T-helper 1 cell (primary cell): ENCODE measurements at places on chromosomes 11 and 22.
A peak's percentile ranks its signal among the peaks of the same experiment; 100 is the strongest.

DNA sequence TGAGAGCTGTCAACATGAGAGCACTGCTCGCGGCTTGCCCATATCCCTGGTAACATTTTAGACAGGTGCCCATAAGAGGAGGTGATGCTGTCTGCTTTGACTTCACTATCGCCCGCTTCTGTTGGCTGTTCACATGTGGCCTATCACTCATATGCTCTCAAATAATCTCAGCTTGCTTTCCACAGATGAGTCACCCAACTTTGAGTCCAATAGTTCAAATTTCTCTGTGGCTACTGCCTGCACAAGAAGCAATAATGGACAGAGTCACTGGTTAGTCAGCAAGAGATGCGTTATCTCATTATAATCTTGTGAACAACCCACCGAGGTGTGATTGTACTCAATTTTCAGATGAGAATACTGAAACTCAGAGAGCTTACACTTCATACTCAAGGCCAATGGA, 1714.1 kb downstream of the LRRC4C start:
- no peak for DNase-seq

DNA sequence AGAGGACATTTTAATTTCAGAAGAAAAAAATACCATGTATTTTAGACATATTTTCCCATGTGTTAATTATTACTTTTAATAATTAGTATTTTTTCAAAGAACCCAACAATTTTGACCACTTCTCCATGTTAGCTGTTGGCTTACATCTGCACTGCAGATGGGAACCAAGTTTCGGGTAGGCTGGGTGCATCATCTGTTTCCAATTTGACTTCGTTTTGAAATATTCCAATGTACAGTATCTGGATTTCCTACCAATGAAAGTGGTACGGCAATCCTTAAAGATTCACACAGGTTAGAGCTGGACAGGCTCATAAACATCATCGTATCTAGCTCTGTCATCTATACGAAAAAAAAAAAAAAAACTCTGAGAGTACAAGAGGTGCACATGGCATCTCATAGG, 670.2 kb downstream of the OPCML start:
- no peak for DNase-seq

DNA sequence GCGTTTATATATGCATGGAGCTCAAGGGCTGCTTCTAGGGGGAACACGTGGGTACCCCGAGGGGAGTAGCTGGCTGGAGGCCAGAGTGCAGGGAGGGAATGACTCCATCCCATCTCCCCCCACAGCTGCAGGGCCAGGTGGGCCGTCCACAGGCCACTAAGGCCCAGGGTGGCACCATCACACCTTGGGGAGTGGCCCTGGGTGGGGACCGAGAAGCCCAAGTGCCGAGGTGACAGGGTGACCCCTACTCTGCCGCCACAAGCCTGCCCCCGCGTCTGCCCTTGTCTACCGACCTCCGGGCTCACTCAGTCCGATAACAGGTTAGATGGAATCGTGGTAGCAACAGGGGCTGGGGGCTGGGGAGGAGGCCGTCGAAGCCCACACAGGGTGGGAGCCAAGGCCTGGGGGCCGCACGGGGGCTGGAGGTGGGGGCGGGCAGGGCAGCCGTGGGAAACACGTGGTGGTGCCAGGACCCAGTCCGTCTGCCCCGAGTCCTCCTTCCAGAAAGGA, 125.7 kb downstream of the KCNQ1OT1 start:
- DNase-seq: no peak

GRCh38 chr11:88250566-88251242, 75.5 kb upstream of the RAB38 start:
- no peak for DNase-seq

DNA sequence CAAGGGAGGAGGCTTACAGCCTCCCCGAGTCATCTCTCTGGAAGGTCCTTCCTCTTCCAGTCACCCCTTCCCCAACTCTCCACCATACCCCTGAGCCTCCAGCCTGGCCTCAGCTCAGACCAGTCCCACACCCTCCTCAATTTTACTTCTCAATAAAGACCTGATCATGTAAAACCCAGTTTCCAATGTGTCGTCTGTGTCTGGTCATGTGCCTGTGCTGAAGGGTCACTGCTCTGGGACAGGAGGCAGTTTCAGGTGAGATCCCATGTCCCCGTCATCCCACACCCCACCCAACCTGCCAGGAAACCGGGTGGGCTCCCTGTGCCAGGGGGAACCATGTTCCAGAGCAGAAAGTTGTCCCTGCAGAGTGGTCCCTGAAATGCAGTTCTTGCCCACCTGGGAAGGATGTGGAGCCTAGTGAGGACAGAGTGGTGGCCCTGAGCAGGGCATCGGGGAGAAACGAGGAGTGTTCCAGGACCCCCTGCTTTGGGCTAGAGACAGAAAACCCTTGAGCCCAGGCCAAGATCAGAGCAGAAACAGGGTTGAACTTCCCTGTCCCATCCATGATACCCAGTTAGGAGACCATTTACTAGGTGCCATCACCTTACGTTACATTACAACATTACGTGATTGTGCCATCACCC, 19.4 kb downstream of the IGLL5 start:
- DNase-seq: no peak

- no peak for DNase-seq
These were observed 1.0 kb downstream of the PAX6 start for GRCh38 chr11:31809857-31810778.

GRCh38 chr22:24091551-24092420, 80.7 kb downstream of the CABIN1 start:
- no peak for DNase-seq

DNA sequence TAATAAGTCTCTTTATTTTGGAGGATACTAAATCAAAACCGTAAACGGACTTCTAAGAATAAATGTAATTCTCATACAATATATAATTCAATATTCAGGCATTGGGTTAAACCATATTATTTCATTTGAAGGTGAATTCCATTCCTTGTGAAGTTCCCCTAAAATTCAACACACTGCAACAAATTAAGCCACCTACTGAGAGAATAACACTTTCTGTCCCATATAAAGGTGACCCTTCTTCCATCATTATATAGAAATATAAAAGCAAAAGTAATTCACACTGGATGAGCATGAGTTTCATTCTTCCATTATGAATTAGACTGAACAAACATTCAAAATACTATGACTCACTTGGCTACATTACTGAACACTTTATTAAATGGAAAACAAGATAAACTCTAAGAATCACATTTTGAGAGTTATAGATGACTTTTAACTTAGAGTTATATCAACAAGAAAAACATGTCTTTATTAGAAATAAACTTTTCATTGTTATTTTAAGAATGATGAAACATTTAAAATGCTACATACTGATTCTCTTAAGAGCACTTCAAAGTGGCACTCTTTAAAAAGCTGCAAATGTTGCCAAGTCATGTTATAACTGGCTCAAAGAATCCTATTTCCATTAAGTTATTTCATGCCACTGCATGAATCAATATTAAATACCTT, 2.8 kb downstream of the SESN3 start:
- DNase-seq: no peak

- DNase-seq: no peak
These were observed 19.0 kb upstream of the TXNRD2 start for GRCh38 chr22:19960491-19961200.

DNA sequence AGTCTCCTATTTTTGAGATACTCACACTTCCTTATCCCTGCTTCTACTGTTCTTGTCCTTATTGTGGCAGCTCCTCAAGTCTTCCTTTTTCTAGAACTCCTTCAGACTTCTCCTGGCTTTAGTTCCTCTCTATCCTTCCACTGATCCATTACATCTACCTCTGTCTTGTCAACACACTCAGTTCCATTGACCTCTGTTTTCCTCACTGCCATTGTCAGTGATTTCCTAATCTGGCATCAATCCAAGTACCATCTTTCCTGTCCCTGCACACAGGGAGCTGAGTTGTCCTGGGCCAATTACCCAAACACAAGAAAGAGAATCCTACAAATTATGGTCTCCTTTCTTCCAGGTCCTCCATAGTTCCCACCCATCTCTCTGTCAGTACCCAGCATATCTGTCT, 27.9 kb upstream of the RIC3 start:
- DNase-seq: no peak

DNA sequence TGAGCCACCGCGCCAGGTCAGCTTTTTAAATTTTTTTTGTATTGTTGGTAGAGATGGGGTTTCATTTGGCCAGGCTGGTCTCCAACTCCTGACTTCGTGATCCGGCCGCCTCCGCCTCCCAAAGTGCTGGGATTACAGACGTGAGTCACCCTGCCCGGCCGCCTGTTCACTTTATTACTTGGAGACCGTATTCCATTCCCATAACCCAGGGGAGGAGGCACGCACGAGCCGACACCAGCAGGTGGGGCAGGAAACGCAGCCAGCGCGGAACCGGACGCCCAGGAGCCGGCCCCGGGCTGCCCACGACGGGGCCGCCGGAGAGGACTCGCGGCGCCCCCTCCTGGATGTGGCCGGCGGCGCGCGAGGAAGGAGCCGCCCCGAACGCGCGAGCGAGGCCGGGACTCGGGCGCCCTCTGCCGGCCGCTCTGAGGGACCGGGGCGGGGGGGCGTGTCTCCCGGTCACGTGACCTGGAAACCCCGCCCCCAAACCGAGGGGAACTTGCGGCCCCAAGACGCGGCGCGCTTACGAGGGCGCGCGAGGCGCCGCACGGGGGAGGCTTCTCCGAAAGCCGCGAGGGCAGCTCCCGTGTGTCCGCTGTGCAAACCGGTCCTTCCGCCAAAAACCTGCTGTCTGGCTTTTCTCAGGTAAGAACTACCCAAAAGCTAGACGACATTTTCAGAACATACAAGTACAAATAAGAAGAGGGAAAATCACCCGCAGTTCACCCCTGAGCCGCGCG, 11.6 kb upstream of the RNH1 start:
- peak; percentile 86 for DNase-seq

GRCh38 chr11:45374653-45375059, 88.5 kb upstream of the SYT13 start:
- no peak for DNase-seq

DNA sequence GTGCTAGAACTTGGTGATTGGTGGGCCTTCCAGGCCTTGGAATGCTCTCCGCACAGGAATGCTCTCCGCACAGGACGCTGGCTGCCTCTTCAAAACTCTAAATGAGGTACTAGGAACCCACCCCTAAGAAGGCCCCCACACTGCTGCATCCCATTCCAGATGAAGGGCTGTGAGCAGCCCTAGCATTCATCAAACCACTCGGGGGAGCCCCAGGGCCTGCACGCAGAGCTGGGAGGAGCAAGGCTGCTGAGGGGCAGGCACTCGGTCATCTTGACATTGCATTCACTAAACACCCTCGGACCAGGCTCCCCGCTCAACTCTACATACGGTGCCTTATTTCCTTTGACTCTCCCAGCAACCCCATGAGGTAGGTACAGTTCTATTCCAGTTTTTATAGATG, 49.2 kb upstream of the EMID1 start:
- DNase-seq: no peak

DNA sequence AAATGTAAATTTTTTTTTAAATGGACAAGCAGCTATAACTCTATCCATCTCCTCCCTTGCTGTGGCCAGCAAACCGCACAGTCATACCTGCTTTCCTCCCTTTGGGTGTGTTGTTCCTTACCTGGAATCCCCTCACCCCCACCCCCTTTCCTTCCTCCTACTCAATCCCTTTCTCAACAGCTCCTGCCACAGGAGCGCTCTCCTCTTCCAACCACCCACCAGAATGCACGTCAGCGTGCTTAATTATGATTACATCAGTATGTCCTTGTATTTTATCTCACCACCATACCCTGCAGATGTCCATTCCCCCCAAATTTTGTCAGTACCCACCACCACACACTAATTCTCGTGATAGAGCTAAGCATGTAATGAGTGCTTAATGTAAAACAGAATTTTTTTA, 60.9 kb upstream of the LMO2 start:
- no peak for DNase-seq

- no peak for DNase-seq
These were observed 20.5 kb downstream of the TRMU start for GRCh38 chr22:46355996-46356471.

DNA sequence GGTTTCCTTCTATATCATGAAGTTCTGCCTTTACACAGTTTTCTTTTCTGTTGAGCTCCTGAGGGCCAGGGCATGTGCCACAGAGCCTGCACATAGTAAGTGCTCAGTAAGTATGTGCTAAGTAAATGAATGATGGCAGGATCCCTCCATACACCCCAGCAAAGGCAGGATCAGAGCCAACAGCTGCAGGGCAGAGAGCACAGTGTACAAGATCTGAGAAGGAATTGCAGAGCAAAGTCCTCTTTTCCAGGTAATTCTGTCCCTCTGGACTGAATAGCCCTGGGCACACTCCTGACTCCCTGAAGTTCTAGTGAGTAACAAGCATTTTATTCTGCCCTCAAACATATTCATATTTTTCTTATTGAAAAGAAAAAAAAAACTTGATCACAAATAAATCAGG, 117.7 kb downstream of the GALNT18 start:
- DNase-seq: no peak

DNA sequence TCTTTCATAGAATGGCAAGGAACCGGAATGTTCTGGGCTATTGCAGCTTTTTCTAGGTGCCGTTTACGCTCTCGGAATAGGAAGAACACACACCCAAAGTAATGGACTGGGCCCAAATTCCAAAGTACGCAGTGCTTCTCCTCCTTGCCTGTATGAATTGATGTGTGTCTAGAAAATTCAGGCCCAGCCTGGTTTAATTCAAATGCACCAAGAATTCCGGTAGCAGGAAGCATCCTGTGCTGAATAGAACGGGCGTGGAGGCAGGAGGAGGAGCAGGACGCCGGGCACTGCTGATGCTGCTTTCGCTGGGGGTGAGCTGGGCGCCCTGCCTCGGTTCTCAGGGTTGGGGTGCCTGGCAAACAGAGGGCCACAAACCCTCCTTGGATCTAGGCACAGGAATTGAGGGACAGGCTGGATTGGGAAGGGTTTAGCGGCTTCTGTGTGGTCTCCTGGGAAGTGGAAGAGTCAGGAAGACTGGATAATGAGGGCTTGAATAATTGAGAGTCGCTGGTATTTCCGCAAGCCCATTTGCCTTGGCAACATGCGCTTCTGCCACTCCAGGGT, 2.0 kb downstream of the PARVB start:
- DNase-seq: no peak

DNA sequence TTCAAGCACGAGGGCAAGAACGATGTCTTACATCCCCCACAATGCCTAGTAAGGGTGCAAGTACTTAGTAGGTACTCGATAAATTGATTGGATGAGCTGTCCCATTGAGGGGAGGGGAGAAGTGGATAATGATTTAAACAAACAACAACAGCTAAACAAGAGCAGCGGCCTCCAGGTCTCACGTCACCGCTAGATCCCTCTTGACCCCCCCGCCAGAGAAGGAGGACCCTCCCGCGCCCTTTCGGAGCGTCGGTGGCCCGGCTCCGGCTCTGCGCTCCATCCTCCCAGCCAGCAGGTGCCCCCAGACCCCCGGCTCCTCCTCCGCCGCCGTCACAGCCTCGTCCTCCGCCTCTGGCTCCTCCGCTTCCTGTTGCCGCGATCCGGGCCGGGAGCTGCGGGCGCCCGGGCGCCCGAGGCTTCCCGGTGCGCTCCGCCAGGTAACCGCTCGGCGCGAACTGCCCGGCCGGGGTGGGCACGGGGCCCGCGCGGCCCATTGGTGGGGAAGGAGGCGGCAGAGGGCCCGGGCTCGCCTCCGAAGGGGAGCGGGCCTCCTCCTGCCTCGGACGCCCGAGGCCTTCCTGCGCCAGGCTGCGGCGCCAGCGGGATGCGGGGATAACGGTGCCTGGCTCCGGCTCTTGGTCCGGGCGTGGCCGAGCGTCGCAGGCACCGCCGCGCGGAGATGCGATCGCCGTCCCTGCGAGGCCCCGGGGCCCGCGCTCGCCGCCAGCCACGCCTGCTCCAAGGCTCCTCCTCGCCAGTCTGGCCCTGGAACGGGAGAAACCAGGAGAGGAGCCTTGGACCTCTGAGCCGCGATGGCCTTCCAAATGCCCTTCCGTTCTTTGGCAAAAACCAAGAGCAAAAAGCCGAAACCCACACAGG, at the start of gene TLCD5:
TSS of gene TLCD5 (plus strand) at position 368 of the 879 bp plus-strand sequence. CDS start 2,143 bp downstream, outside the sequence.
- DNase-seq: peak; percentile 26

GRCh38 chr22:38167988-38168407, 13.6 kb downstream of the PLA2G6 start:
- no peak for DNase-seq
